ENCODE measurements at places on chromosomes 6 and 20.

DNA sequence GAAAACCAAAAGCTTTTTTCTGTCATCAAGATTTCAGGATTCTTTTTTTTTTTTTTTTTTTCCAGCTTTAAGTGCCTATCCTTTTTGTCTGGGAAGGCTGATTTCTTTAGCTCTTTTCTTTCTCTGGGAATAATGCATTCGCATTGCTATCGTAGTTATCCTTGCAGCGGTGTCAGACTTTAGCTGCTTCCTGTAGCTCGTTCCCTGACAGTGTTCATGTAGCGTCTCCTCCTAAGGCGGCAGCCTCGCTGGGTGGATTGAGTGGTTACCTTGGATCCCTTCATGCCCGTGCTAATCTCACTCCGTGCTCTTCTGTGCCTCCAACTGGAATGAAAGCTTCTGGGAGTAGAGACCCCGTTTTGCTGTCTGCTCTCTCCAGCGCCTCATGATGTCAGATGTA, 43.1 kb downstream of the UST start:
- peak; percentile 8 for DNase-seq

GRCh38 chr6:108959972-108960582, 111.9 kb downstream of the ARMC2 start:
- DNase-seq: no peak

DNA sequence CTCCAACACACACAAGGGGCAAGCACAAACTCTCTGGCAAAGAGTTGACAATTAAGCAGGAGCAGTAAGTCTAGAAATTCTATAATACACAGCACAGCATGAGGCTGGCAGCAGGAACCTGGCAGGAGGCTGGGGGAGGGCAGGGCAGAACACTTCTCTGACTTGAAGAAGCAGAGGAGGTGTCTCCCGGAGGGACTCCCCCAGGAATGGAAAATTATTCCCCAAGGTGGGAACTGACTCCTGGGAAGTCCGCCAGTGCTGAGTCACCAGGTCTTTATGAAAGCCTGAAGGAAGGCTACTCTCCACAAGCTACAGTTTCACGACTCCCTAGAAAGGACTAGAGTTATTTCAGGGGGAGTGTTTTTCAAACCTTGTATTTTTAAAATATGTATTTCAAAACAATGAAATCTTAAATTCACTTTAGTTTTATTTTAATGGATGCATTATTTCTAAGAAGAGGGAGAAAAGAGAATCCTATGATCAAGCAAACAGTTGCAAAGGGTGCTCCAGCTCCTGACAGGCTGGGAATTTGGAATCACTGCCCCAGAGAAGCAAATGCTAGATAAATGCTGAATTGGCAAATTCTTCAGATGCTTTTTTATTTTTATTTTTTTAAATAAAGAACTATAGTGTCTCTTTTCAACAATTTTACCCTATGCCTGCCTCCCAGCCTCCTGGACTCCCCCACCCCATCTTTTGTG, 192.8 kb downstream of the LY86 start:
- peak; percentile 20 for DNase-seq

- peak; percentile 8 for DNase-seq
Measured at GRCh38 chr6:73180763-73181619, 44.3 kb downstream of the KHDC1L start.

DNA sequence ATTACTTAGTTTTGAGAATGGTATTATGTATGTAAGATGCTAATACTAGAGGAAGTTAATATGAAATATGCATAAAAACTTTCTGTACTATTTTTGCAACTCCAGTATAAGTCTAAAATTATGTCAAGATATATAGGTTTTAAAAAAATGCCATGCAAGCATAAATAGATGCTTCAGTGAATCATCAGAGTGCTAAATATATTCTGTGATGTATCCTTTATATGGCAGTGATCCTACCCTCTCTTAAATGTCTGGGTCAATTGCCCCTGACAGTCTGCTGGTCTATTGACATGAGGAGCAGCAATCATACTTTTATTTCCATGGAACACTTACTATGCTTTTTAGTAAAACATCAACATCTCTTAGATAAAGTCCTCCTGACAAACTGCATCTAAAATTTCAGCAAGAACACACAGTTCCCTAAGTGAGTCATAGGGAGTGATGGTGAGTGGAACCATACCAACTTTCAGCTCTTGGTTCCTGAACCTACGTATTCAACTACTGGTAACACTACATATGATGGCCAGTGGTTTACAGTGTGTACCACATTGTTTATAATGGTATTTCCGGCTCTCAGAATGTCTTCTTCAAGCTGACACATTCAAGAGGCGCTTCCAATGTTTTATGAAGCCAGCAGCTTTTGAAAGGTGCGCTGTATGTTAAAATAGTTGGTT, 928.7 kb upstream of the GJE1 start:
- no peak for DNase-seq

GRCh38 chr6:137970368-137970767, 103.3 kb downstream of the TNFAIP3 start:
- no peak for DNase-seq

DNA sequence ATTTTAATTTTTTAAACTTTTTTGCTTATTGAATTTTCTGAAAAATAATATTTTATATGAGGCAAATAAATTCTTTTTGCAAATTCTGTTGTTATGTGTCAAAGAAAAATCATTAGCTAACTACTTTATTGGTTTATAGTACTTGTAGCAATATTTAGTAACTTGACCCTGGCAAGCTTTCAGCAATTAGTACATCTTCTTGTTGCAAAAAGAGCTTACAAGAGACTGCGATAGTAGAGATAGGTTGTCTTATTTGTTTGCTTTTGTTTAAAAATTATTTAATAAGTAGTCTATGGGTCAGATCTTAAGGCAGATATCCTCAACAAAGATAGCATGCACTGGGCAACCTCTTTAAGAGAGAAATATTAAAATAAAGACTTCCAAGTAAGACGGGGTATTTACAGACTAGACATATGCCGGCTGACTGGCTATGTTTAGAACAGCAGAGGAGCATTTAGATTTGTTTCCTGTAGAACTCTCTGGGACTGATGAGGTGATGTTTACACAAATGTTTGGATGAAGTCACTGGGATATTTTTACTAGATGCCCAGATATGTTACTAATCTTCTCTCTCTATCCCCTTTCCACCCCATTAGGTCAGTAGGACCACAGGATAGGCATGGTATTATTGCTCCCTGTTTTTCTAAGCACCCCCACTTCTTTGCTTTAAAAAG, 25.0 kb downstream of the VGLL2 start:
- DNase-seq: no peak

DNA sequence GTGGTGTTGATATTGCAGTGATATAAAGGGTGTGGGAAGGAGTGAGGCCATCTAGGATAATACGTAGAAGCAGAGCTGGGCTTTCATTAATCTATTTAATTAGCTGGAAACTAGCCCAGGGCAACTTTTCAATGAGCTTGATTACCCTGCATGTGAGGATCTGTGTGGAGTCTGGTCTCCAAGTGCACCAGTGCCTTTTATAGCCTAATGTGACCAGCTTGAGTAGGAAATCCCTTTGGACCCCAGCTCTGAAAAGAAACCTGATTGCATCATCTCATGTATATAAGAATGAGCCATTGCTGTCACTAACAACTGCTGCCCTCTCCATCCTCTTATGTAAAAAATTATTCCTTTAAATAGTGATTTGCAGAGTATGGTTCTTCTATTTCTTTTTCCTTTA, 72.6 kb downstream of the CD109 start:
- DNase-seq: no peak

- no peak for DNase-seq
Measured at GRCh38 chr6:24069526-24069925, 56.5 kb upstream of the NRSN1 start.

DNA sequence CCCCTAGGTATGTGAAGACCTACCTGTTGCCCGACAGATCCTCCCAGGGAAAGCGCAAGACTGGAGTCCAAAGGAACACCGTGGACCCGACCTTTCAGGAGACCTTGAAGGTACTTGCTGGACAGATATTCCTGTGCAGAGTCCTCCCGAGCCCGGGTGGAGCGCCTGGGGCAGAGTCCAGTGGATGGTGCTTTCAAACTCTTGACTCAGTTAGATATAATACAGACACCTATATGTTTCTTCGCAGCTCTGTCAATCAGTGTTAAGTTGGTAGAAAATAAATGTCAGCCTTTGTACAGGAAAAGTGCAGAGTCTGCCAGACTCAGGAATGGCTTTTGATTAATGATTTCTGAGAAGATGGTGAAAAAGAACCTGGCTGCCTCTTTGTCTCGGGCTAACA, 67.2 kb downstream of the EZR start:
- DNase-seq: no peak

GRCh38 chr6:52729576-52729975, 33.7 kb downstream of the GSTA2 start:
- no peak for DNase-seq

DNA sequence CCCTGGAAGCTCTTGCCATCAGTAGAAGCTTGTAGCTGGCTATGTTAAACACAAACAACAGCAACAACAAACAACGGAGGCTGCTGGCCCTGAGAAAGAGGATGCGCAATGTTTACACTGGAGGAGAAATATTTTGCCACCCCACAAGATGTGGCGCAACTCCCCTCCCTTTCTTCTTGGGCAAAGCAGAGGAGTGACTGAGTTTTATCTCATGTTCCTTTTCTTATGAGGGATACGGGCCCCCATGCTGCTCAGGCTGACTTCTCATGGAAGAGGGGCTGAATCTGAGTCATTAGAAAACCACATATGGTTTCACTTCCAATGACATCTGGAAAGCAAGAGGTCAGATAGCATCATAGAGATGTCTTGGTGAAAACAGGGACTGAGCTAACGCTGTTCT, 75.9 kb upstream of the HDDC2 start:
- no peak for DNase-seq

DNA sequence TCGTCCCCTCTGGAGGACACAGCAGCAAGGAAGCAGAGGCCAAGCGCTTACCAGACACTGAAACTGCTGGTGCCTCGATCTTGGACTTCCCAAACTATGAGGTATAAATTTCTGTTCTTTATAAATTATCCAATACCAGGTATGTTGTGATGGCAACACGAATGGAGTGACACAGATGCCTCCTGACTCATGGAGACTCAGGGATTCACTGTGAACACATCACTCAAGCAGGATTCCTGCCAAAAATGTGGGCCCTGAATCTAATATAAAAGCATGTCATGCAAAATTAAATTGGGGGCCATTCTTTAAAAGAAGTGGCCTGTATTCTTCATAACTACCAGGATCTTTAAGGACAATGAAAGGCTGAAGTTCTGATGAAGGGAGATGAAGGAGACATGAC, 52.5 kb upstream of the SLC22A23 start:
- no peak for DNase-seq

DNA sequence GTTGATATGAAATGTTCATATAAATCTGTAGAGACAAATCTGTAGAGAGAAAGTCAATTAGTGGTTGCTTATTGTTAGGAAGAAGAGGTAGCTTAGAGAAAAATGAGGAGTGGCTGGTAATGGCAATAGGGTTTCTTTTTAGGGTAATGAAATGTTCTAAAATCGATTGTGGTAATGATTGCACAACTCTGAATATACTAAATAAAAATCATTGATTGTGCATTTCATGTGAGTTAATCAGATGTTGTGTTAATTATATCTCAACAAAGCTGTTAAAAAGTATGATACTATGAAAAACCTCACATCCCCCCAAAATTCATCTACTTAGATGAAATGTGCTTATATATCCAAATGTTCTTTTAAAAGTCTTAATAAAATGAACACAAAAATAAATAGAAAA, 84.2 kb downstream of the CEP57L1 start:
- no peak for DNase-seq

- DNase-seq: no peak
Measured at GRCh38 chr20:37543828-37544227, 16.2 kb upstream of the BLCAP start.

DNA sequence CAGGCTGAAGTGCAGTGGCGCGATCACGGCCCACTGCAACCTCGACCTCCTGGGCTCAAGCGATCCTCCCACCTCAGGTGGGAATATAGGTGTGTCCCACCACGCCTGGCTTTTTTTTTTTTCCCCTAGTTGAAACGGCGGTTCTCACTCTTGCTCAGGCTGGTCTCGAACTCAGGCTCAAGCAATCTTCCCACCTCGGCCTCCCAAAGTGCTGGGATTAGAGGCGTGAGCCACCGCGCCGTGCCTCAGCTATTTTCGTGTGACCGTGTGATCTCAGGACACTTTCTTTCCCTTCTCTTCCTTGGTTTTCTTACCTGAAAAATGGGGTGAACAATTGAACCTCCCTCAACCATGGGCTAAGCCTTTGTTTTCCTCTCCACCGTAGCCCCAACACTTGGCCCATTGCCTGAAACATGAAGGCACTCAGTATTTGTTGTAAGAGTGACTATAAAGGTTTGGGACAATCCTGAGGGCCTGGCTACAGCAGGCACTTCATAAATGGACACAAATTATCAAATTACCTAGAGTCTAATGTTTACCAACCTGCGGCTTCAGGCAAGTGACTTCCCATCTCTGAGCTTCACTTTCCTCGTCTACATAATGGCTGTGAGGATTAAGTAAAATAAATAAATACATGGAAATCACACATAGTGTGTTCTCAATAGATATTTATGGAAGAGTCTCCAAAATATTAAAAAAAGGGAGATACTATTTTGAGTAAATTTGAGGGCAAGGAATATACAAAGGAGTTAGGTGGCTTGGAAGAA, 31.4 kb upstream of the ID1 start:
- no peak for DNase-seq

DNA sequence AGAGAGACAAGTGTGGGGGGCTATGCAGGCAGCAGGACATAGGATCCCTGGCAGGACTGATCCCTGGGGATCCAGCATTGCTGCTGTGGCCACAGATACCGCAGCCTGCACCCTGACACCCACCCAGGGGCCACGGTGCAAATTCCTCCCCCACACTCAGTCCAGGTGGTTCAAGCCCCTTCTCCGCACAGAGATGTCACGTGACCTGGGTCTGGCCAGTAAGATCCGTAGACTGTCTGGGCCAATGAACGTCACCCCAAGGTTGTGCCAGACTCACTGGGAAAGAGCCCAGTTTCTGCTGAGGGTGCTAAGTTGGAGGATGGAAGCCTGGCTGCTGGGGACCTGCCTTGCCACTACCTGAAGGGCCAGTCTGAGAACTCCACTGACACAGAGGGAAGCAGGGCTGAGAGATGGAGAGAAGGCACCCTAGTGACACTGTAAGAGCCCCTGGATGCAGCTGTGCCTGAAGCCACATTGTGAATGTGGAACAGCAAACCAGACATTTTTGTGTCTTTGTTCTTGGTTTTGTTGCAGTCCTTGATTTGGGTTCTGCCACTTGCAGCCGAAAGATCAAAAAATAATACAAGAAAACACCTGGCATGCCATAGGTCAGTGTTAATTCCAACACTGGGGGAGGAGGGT, 228.6 kb downstream of the PREX1 start:
- DNase-seq: no peak

DNA sequence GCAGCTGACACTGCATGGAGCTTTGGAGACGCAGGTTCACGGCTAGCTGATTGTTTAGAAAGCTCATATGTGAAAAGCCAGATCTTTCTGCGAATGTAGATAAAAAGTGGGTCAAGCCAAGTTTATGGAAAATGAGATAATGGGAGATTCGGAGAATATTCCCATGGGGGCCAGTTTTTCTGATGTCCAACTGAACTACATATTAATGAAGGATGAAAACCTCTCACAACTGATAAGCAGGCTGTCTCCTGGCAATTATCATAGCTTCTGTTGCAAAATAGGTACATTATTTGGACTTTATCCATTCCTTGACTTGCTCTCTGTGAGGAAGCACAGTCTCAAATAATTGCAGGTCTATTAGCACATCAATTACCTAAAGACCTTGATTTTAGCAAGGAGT, 21.1 kb downstream of the HDGFL1 start:
- DNase-seq: no peak

GRCh38 chr20:60466687-60467022, 508.4 kb downstream of the CDH26 start:
- DNase-seq: no peak

All from hypothalamus (tissue), 51 donors.